Upper lobe of left lung (tissue), 6 donors: ENCODE measurements at places on chromosomes 11 and 22. TPM values are rescaled to one million over a fixed set of nuclear protein-coding genes. Genes with fewer than 3 reads are reported as not detected.

DNA sequence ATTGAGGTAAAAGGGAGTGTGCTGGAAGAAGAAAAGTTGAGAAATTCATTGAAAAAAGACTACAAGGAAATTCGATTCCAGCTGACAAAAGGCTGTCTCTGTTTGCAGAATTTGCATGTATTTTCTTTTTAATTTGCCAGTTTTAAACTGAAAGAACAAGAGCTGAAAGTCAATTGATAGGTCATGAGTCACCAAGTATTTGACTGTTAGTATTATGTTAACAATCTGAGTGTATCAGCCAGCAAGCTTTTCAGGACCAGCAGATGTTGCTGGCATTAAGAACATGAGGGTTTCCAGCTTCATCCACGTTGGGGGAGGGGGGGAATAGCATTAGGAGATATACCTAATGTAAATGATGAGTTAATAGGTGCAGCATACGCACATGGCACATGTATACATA, 726.7 kb downstream of the METTL15 start:
- DNase-seq: no peak

DNA sequence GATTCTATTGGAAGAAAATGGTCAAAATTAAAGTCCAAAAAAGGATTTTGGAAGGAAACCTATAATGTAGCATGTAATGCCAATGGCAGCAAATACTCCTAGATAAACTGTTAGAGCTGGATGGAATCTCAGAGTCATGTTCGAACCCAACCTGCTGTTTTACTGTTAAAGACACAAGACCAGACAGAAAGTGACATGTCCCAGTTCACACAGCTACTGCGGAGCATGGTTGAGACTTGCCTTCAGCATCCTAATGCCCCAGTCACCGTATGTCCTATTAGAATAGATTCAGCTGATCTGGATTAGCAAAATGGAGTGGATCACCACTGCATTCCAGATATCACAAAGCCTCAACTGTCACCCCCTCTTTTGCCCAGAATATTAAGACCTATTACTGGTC, 14.9 kb downstream of the PISD start:
- DNase-seq: no peak

- no peak for DNase-seq
Measured at GRCh38 chr11:23688835-23689234, 808.0 kb upstream of the LUZP2 start.

DNA sequence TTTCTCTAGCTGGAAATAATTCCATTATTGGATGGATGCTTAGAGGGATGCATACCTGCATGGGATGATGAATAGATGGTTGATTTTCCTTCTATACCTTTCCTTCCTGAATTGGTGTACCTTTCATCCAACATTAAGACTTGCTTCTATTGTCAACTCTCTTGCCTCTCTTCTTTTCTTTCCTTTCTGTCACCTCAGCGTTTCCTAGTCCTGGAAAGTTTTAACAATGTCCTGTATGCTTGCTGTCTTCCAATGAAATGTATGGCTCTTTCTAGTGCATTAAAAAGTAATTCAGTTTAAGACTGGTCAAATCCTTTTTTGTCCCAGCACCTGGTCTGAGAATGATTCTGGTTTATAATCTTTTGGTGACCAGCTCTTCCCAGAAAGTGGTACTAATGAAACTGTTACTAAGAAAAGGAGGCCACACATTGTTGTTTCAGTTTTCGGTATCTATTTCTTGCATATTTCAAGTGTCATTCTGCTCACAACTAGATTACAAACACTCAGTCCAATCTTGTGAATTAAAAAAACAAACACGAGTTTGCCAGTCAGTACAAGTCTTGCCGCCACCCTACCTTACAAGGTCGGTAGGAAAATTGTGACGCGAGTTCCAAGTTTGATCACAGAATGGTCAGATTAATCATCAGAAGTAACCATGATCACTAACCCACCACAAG, 8.0 kb downstream of the POU2AF1 start:
- no peak for DNase-seq

Gene APOBEC3B
- total RNA-seq: 5.8 TPM

Gene SERPING1
- total RNA-seq: 521 TPM

Gene KLHL35
- 6.8 TPM for total RNA-seq
